Left renal cortex interstitium (tissue), 4 donors: ENCODE measurements at places on chromosomes 5 and 9. TPM values are rescaled to one million over a fixed set of nuclear protein-coding genes. Genes with fewer than 3 reads are reported as not detected.

- DNase-seq: no peak
Observed at GRCh38 chr5:94376672-94377345, 241.6 kb downstream of the KIAA0825 start.

- DNase-seq: no peak
Observed at GRCh38 chr5:60835554-60835953, 8.5 kb downstream of the ELOVL7 start.

- no peak for DNase-seq
Observed at GRCh38 chr5:40871177-40871576, 30.0 kb downstream of the CARD6 start.

DNA sequence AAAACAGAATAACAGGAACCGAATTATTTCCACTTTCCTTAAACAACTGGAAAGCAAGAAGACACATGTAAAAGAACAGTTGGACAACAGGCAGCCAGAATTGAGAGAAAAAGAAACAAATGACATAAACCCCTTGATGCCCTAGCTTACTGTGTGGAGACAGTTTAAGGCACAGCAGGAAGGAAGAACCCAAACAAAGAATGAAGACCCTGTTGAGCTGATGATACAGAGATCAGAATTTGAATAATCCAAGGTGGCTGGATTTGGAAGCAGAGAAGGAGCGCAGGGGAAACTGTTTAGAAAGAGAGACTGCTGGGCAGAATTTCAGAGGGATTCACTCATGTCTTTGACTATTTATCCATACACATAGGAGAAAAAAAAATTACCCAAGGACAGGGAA is 316.3 kb upstream of the POU5F2 start:
- DNase-seq: no peak

GRCh38 chr5:61626639-61627282 is 294.7 kb downstream of the ZSWIM6 start:
- DNase-seq: no peak

- no peak for DNase-seq
Observed at GRCh38 chr5:24854350-24854749, 209.6 kb upstream of the CDH10 start.

DNA sequence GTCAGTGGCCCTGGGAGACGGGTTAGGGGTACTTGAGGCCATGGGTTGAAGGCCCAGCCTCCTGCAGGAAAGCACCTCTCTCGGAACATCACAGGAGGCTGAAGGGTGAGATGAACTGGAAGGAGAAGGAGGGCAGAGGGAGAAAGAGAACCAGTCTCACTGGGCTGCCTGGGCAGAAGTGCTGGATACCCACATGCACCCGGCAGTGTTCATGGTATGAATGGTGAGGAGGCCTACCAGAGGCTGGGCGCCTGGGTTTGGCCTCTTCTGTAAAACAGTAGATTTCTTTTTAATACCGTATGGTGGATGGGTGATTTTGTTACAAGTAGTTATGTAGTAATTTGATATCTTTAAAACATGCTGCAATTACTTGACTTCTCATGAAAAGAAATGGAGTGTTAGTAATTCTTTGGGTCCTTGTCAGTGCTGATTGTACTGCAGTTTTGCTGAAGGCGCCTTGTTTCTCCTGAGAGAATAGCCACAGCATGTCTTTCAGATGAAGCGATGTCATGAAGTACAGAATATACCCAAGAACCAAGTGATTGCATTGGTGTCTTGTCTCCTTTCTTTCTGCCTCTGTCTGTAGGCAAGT is 258.6 kb downstream of the FANCC start:
- DNase-seq: no peak

DNA sequence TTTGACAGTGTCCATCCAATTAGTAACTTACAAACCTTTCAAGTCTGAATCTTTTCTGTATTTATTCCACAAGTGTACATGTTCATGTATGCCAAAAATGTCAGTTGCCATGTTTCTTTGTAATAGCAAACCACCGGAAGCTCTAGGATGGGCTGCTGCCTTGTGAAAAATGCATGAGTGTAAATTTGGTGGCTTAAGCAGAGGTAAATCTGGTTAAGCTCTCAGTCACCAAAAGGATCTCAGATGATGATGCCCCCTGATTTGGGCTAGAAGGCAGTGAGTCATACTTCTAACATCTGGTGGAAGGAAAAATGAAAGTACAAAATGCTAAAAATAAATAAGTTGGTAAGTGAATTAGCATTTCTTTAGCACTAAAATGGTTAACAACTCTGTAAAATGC is 567.5 kb downstream of the ELAVL2 start:
- no peak for DNase-seq

GRCh38 chr9:129981180-129981907 is 61.6 kb downstream of the FNBP1 start:
- no peak for DNase-seq

- DNase-seq: no peak
Observed at GRCh38 chr5:142977363-142978051, 207.3 kb downstream of the ARHGAP26 start.

DNA sequence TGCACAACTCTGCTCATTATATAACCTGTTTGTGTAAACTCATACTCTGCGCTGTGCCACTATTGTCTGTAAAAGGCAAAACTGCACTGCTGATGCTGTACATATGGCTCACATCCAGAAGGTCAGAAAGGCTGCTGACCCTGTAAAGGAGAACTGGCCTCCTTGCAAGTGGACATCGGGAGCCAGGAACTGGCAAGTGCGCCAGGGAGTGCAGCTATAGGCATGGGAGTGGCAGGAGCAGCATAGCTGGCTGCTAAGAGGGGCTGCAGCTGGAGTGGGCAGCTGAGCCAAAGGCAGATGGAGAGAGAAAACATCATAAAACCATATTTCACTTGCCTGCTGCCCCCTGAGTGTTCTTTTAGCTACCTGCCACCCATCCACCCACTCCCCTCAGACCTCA is 2183.4 kb upstream of the ACO1 start:
- no peak for DNase-seq

DNA sequence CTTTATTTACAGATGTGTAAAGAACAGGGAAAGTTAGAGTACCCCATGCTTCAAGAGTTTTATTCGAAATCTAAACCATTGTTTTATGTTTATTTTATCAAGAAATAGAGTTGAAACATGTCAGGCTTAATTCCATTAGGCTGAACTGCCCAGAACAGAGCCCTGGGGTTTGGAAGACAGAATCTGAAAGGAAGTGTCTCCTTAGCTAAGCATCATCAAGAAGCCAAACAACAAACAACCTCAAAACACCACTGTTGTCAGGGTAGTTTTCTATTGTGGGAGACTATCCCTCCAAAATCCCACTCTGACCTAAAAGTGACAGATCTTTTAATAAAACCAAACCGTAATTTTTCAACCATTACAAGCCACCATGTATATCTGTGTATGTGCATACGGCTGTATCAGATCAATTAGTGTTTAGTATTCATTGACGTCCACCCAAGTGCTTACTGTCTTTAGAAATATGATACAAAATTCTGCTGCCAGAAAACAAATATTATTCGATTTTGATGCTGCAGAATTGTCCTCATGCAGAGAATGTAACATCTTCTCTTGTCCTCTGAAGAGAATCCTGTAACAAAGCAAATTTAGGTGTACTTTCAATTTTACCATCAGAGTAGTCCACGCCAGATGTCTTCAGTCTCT is 271.9 kb upstream of the TMEM161B start:
- DNase-seq: no peak

The HIGD2A gene
- 151 TPM for polyA plus RNA-seq

The LHFPL2 gene
- polyA plus RNA-seq: 50.6 TPM

The FOXD4L6 gene
- 0.10 TPM for polyA plus RNA-seq

The SHISAL2B gene
- polyA plus RNA-seq: not detected

The MARVELD2 gene
- 24.1 TPM for polyA plus RNA-seq

The FAM169A gene
- polyA plus RNA-seq: 18.7 TPM
